ENCODE measurements at places on chromosomes 12 and 14.

- no peak for DNase-seq
These were observed 587.5 kb downstream of the SOX5 start for GRCh38 chr12:23361971-23362370.

DNA sequence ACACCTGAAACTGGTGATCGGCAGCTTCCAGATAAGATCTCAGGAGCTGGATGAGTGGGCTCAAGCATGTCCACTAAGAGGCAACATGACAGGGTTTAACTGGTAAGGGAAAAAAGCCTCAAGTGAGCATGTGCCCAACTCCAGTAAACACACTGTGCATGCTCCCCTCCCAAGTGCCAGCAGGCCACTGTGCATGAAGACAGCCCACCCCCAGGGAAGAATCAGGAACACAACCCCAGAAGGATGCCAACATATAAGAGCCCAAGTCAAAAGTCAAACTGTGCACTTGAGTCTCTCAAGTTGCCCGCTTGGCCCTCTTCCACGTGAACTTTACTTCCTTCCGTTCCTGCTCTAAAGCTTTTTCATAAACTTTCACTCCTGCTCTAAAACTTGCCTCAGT, 311.3 kb upstream of the PRKD1 start:
- DNase-seq: no peak

- no peak for DNase-seq
These were observed 26.4 kb upstream of the GPR132 start for GRCh38 chr14:105091517-105092170.

GRCh38 chr12:122062832-122063693, 15.5 kb upstream of the MLXIP start:
- peak; percentile 79 for DNase-seq

DNA sequence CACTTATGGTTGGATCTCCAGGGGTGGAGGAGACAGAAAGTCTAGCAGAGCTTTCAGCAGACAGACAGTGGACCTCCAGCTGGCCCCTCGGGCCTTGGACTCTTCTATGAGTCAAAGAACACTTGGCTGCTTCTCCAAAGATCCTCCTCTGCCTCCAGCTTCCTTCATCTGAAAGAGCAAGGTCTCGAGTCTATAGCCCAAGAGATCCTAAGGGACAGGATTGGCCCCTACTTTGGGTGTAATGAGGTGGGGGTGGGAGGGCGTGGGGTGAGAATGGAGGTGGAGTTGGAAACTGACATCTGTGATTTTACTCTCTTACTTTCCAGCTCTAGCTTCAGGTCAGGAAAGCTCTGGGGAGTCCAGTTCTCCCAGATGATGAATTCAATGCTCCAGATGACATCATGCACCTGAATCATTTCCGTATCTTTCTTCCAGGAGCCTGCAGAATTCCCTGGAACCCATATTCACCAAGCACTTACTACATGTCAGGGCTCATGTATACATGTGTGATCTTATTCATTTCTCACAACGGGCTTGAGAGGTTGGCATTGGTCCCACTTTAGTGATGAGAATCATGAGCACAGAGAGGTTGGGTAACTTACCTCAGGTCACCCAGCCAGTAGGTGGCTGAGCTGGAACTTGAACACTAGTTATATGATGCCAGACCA, 10.2 kb upstream of the PGF start:
- peak; percentile 65 for DNase-seq

GRCh38 chr14:34713122-34713680, 1.2 kb downstream of the CFL2 start:
- no peak for DNase-seq

DNA sequence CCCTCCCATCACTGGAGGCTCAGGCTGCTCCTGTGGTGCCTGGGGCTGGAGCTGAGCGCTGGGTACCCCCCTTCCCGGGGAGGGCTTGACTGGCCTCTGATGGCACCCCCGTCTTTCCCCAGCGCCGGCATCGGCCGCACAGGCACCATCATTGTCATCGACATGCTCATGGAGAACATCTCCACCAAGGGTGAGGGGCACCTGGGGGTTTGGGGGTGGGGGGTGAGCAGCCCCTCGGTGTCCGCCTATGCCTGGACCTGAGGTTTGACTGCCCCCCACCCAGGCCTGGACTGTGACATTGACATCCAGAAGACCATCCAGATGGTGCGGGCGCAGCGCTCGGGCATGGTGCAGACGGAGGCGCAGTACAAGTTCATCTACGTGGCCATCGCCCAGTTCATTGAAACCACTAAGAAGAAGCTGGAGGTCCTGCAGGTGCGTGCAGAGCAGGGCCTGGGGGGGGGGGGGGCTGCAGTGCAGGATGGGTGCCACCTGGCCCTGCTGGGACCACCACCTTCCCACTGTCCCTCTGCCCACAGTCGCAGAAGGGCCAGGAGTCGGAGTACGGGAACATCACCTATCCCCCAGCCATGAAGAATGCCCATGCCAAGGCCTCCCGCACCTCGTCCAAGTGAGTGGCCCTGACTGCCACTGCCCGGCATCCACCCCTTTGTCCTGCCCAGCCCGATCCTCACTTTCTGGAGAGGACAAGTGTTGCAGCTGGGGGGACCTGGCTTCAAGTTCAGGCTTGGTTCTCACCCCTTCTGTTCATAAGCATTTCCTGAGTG, 8.8 kb downstream of the PTPN6 start:
- no peak for DNase-seq

GRCh38 chr12:57187222-57188089, 29.1 kb upstream of the NXPH4 start:
- DNase-seq: no peak

DNA sequence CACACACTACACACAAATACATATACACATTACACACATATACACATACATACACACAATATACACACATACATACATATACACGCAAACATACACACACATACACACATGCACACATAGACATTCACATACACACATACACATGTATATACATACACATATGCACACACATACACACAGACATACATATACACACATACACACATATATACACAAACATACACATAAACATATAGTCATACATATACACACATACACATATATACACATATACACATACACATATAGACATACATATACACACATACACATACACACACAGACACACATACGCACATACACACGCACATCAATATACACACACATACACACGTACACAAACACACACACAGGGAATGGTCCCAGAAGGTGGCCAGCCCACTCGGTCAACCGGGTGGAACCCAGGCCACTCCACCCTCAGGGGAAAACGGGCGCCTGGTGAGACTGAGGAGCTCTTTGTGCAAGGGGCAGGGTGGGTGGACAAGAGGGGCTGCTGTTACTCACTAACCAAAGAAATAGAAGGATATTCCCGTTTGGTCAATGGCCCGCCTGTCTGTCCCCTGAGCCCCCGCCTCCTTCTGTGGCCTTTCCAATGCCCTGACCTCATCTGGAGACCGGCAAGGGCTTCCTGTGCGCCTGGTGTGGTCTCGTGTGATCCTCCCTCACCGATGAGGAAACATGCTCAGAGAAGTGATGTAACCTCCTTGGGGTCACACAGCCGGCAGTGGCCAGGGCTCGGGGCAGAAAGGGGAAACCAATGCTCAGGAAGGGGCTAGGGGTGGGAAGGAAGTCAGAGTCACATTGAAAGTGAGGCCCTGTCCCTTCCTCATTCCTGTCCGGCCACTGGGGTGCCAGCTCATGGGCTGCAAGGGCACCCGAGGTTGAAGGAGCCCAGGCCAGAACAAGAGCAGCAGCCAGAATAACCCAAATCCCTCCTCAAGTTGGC, 5.3 kb downstream of the TRPV4 start:
- no peak for DNase-seq

DNA sequence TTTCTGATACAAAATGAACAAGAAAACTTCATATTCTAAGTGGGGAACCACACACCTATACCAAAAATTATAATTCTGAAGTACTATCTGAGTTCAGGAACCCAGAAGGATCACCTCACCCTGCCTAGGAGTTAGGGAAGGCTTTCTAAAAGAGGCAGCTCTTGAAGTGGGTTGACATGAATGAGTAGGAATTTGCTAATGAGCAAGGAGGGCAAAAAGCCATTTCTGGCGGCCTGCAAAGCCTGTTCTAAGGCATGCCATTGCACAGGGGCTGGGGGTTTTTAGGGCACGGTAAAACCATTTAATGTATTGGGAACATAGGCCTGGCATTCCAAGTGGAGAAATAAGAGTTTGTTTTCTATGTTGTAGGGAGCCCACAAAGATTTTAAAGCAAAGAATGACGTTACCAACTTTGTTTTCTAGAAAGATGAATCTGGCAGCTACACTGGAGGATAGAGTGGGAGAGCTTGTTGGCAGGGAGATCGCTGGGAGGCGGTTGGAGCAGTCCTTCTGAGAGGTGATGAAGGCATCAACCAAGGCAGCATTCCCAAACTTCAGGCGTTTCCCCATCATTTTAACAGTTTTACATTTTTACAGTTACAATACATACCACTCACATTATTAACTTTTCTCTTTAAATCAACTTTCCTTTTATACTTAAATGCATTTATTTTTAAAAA, 14.1 kb downstream of the IFT43 start:
- DNase-seq: no peak

DNA sequence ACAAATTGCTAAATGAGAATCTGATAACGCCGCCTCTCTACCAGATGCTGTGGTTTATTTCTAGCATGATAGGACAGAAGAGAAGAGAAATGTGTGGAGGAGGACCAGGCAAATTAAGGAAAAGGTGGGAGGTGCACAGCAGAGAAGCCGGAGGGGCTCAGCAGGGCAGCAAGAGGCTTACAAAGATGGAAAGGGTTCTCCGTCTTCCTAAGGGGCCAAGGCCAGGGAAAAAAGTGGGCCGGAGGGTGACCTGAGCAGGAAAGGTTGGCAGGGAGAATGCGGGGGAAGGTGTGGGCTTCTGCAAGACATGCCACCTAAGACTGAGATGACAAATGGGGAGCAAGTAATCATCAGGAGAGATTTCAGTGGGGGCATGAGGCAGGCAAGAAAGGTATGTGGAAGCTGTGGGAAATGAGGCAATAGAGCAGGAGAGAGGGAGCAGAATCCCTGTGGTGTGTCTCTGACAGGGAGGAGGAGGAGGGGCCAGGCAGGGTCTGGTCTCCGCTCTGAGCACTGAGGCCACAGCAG, 18.7 kb downstream of the MANSC1 start:
- peak; percentile 42 for DNase-seq

GRCh38 chr14:91225025-91225424, 19.5 kb downstream of the GPR68 start:
- DNase-seq: no peak

GRCh38 chr12:52195065-52195730, 3.4 kb upstream of the KRT80 start:
- peak; percentile 45 for DNase-seq

- DNase-seq: no peak
These were observed 17.7 kb downstream of the WNT5B start for GRCh38 chr12:1646569-1647284.

DNA sequence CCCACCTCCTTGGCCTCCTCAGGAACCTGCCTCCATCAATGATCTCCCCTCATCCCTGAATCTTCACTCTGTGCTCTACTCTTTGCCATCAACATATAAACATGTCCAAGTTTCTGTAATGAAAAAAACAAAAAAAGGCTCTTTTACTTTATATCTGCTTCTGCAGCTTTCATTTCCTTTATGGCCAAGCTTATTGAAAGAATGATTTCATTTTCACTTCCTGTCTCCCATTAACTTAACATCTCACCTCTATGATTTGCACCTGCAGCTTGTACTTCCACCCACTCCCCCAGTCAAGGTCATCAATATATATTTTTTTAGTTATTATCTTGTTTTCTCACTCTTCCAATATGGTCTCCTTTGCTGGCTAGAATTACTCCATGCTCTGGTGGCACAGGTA, 15.6 kb upstream of the RNU6-7 start:
- DNase-seq: no peak

DNA sequence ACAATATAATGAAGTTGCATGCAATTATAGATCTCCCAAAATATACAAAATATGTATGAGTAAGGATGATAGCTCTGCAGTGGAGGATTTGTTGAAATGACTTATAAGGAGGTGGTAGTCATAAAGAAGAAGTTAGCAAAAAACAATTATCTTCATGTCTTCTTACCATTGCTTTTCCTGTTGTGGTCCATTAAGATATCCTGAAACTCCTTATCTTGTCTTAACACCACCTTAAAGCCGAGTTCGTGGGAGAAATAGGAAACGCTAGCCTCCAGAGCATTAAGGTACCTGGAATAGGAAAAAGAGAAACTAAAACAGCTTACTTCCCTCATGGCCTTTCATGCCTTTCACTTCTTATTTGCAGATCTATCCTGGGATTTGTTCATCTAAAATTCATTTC, 15.2 kb downstream of the GUCY2C start:
- DNase-seq: no peak

- no peak for DNase-seq
These were observed 20.0 kb upstream of the ITGA5 start for GRCh38 chr12:54439096-54439495.

- DNase-seq: no peak
These were observed 44.2 kb upstream of the TSPAN9 start for GRCh38 chr12:3032770-3033538.

DNA sequence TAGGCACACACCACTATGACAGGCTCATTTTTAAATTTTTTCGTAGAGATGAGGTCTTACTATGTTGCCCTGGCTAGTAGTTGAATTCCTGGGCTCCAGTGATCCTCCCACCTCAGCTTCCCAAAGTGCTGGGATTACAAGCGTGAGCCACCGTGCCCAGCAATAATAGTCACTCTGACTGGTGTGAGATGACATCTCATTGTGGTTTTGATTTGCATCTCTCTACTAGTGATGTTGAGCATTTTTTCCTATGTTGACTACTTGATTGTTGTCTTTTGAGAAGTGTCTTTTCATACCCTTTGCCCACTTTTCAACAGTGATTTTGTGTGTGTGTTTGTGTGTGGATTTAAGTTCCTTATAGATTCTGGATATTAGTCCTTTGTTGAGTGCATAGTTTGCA, 26.3 kb downstream of the ATP2A2 start:
- DNase-seq: no peak

- DNase-seq: no peak
These were observed 313.0 kb upstream of the PRKD1 start for GRCh38 chr14:30240685-30241084.

DNA sequence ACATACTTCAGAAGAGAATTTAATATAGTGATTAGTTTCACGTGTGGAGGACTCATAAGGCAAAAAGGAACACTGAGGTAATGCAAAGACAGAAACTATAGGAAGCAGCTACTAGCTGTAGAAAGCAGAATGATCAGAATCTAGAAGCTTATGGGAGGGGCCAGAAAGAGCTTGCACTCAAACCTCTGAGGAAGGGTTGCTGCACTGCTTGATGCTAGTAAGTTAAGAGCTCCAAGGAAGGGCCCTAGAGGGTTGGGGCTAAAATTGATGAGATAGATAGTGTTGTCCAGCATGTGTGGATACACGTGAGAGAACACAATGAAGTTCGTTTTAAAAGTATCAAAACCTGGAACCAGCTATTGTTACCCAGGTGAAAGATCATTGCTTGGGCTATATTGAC, 311.1 kb downstream of the SLC6A15 start:
- DNase-seq: no peak

DNA sequence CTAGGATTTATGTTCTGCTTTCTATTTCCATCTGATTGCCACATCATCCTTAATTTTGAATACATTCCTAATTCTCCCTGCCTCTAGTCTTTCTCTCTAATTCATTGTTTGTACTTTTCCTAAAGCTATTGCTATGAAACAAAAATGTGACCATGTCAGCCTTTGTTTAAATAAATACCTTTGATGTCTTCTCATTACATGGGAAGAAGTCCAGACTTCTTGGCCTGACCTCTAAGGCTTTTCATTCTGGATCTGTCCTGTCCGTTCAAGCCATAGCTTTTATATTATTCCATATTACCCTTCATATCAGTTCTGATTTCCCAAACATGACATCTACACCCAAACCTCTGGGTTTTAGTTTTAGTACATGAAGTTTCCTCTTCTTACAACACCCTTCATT, 91.4 kb downstream of the CDK17 start:
- no peak for DNase-seq

GRCh38 chr12:87320724-87321123, 708.5 kb downstream of the C12orf50 start:
- peak; percentile 8 for DNase-seq

Data from fibroblast of skin of right quadriceps (primary cell).